Activated T-cell treated with anti-CD3 and anti-CD28 coated beads for 24 hours (primary cell): ENCODE measurements at places on chromosomes 16 and 17.

- DNase-seq, result no peak
Observed at GRCh38 chr16:52433643-52434042, 113.3 kb downstream of the TOX3 start.

DNA sequence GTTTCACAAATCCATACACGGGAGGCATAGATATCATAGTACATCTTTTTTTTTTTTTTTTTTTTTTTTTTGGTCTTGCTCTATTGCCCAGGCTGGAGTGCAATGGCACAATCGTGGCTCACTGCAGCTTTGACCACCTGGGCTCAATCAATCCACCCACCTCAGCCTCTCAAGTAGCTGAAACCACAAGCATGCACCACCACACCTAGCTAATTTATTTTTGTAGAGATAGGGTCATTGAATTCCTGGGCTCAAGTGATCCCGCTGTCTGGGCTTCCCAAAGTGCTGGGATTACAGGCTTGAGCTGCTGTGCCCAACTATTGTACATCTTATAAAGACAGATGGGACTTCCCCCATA is 3.5 kb upstream of the RAPGEFL1 start:
- no peak for DNase-seq

- no peak for DNase-seq
Observed at GRCh38 chr17:77564278-77564920, 394.1 kb upstream of the TNRC6C start.

GRCh38 chr17:82331345-82331939 is 2.1 kb downstream of the SECTM1 start:
- DNase-seq, result no peak

- DNase-seq, result no peak
Observed at GRCh38 chr17:37815536-37815935, 70.7 kb upstream of the HNF1B start.

DNA sequence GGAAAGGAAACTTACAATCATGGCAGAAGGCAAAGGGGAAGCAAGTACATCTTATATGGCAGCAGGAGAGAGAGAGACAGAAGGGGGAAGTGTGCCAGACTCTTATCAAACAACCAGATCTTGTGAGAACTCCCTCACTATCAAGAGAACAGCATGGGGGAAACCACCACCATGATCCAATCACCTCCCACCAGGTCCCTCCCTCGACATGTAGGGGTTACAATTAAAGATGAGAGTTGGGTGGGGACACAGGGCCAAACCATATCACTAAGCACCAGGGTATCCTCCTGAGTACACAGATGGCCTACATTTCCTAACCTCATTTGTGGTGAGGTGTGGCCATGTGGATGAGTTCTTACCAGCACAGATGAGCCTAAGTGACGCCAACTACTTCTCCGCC is 348.6 kb upstream of the ZFHX3 start:
- no peak for DNase-seq

- no peak for DNase-seq
Observed at GRCh38 chr17:50588391-50589049, 28.0 kb downstream of the CACNA1G start.

GRCh38 chr16:3591436-3591803 is 14.2 kb upstream of the NLRC3 start:
- DNase-seq, result no peak

- DNase-seq, result no peak
Observed at GRCh38 chr16:29813644-29814562, 1.9 kb downstream of the PRRT2 start.

DNA sequence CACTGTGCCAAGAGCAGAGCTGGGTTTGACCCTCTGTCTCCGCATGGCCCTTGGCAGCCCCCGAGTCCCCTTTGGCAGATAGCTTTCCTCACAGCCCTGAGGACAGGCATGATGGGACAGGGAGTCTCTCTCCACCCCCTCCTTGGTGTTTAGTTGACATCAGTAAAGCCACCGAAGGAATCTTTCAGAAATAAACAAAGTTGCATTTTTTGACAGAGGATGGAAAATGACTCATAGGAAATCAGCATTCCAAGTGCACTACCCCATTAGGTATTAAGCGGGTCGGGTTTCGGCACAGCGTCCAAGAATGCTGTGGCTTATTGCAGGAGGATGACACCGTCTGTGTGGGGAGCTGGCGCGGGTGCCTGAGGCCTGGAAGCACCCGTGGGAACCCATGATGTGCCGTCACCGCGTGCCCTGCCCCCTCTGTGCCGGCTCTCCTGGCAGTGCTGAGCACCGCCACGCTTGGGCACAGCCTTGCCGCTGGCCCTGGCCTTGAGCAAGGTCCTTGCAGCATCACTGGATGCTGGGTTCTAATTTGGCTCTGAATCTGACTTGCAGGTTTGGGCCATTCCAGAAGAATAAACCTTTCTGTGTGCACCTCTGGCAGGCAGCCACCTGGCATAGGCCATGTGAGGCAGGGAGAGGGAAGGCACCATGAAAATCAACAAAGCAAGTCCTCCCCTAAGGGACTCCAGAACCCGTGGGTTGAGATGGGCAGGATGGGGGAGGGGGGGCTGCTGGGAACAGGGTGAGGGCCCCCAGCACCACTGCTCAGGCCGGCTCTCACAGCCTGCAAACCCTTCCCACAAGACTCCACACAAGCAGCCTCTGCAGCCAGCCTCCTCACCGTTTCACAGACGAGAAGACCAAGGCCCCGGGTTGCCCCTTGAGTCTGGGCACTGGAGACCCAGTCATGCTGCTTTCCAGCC is 50.5 kb upstream of the ZNF469 start:
- DNase-seq, result no peak

DNA sequence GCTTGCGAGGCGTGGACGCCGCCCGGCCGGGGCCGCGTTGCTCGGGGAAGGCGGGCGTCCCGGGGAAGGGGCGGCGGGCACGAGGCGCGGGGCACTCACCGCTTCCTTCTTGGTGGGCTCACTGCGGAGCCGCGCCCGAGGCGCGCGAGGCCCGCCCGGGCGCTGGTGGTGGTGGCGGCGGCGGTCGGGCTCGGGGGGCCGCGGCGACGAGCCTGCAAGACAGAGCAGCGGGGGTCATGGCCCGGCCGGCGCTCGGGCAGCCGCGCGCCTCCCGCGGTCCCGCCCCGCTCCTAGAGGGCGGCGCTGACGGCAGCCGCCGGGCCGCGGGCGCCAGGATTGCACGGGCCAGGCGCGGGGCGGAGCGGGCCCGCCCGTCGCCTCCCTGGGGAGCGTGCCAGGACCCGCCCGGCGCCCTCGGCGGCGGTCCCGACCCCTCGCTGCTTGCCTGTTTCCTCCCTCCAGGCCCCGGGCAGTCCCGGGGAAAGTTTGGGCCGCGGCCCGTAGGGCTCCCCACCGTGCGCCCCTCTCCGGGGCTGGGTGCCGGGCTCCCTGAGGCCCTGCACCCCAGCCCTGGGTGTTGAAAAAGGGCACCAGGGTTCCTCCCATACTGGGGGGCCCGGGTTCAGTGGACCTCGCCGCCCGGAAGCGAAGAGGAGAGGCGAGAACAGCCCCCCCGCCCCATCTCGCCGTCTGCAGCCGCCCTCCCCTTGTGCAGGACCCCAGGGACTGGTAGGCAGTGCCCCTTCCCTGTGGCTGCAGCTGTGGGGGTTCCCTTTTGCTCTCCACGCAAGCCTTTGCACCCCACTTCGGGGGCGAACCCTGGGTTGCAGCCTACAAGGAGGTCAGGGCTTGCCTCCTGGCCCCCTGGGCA is at the start of gene C16orf74:
C16orf74 (minus strand) TSS at position 270 of the 871 bp plus-strand sequence. CDS start 15,879 bp downstream, outside the sequence.
- DNase-seq, result no peak

DNA sequence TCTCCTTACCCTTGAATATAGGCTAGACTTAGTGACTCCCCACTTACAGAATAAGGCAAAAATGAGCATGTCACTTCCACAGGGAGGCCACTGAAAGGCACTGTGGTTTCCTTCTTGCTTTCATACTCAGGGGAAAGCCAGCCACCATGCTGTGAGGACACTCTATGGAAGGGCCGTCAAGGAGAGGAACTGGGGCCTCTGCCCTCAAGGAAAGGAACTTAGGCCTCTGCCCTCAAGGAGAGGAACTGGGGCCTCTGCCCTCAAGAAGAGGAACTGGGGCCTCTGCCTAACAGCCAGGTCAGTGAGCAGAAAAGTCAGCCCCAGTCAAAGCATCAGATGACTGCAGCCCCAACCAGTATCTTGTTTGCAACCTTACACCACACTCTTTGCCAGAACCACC is 30.1 kb downstream of the VPS35 start:
- no peak for DNase-seq

GRCh38 chr16:69260019-69260418 is 51.1 kb upstream of the VPS4A start:
- no peak for DNase-seq

DNA sequence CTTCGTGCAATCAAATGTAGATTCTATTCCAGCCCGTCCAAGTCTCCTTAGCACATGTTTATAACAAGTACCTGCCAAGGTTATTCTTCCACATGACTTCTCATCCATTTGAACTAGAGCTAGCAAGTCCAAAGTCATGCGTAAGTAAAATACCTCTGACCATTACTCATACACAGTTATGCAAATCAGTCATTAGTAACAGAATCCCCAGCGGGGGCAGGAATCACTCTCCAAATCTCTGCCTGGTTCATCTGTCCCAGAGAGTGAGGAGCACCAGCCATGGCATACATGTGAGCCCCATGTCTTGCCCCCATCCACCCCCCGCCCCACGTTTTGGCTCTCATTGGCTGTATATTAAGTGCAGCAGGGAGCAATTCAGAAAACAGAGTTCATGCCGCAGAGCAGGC is 27.7 kb downstream of the SRL start:
- DNase-seq, result no peak
